Astrocyte of the spinal cord (primary cell): ENCODE measurements at places on chromosomes 6 and 20.

- no peak for DNase-seq
Measured at GRCh38 chr6:90386399-90387382, 90.0 kb upstream of the BACH2 start.

- no peak for DNase-seq
Measured at GRCh38 chr6:21279619-21280018, 313.9 kb upstream of the SOX4 start.

DNA sequence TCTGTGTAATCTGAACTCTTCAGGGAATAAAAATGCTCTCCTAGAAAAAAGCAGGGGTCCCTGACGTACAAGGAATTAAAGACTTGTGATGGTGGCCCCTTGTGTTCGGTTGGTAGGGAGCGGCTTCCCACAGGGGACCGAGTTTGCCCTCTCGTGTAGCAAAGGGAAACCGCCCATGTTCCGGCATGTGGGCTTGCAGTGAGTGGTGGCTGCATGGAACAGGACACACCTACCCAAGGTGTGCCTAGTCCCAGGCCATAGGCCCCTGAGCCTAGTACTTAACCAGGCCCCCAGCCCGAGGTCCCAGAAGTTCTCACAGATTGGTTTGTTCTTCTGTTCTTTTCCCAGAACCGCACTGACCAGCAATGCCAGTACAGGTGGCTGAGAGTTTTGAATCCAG lies 15.5 kb downstream of the MYBL2 start:
- no peak for DNase-seq

GRCh38 chr20:10555865-10556308 lies 117.9 kb downstream of the JAG1 start:
- DNase-seq: peak; percentile 72

DNA sequence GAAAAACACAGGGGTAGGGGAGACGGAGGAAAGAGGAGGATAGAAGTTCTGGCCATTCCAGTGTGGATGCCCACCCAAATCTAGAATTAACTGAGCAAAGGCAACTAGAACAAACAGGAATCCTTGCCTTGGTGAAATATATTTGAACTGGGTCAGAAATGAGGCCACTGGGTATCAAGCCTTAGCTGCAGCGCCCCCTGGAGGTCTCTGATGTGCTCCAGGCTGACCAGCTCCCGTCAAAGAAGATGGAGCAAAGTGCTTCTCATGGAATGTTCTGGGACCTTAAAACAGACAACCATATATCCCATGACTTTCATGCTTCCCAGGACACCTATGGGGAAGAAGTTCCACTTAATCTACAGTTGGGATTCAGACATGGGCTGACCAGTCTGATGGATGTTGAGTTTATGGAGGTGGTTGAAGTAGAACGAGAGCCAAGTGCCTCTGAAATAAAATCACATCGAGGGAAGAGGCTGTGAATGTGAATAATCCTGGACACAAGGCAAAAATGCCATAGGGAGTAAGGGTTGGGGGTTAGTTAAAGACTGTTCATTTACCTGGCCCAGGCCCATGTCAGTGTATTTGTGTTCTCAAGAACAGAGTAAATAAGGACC lies 50.4 kb downstream of the HLA-DPB1 start:
- peak; percentile 4 for DNase-seq

GRCh38 chr20:36856691-36857635 lies 19.0 kb upstream of the TLDC2 start:
- DNase-seq: no peak

DNA sequence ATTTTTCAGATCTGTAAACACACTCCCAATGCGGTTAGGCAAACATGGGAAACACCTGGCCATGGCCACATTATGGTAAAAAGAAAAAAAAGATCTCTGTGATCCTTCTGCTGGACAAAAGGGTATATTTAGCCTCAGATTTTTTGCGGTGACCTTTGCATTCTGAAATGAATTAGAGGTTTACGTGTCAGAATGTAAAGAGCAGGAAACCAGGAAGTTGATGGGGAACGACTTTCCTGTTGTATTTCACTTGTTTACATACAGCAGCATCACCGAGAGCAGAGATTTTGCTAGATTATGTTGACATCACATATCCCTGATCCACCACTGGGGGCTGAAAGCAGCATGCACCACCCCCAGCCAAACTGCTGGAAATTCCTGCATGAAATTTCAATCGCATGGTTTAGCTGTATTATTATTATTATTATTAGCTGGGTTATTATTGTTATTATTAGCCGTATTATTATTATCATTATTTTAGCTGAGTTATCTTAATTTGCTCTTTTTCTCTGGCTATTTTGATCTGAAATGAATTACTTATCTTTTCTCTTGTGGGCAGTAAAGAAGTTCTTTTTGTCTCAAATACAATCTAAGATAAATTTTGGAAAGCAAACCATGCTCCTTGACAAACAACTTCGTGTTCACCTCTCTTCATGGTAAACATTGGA lies 189.4 kb downstream of the ZFP64 start:
- no peak for DNase-seq

- DNase-seq: no peak
Measured at GRCh38 chr6:20943040-20943627, 408.9 kb downstream of the CDKAL1 start.
